ENCODE measurements at places on chromosomes 12 and 14. TPM values are rescaled to one million over a fixed set of nuclear protein-coding genes. Genes with fewer than 3 reads are reported as not detected.

SMIM41 gene
- not detected for total RNA-seq

PWP1 gene
- 53.0 TPM for total RNA-seq

E2F7 gene
- total RNA-seq: 12.3 TPM

MEG3 gene
- 41.4 TPM for total RNA-seq

FLVCR2 gene
- total RNA-seq: 0.68 TPM

GMPR2 gene
- 72.0 TPM for total RNA-seq

APOF gene
- total RNA-seq: not detected

PIANP gene
- not detected for total RNA-seq

PSMC1 gene
- total RNA-seq: 83.4 TPM

GPATCH2L gene
- 44.1 TPM for total RNA-seq

ZNF664 gene
- total RNA-seq: 87.5 TPM

DHRS4 gene
- 35.2 TPM for total RNA-seq

YARS2 gene
- total RNA-seq: 35.0 TPM

SERPINA5 gene
- not detected for total RNA-seq

TMEM233 gene
- total RNA-seq: not detected

WDR20 gene
- 18.5 TPM for total RNA-seq

PLCZ1 gene
- total RNA-seq: not detected

FGF23 gene
- total RNA-seq: not detected

VPS33A gene
- 19.1 TPM for total RNA-seq

STON2 gene
- 96.0 TPM for total RNA-seq

DPF3 gene
- total RNA-seq: 0.07 TPM

LRP1-AS gene
- not detected for total RNA-seq

OTOGL gene
- not detected for total RNA-seq

ADGRD1 gene
- not detected for total RNA-seq

KRT80 gene
- total RNA-seq: 80.0 TPM

NID2 gene
- total RNA-seq: 0.07 TPM

ACRBP gene
- 0.50 TPM for total RNA-seq

CCDC177 gene
- not detected for total RNA-seq

EFS gene
- total RNA-seq: 6.2 TPM

HSPB8 gene
- 2.7 TPM for total RNA-seq

EVL gene
- total RNA-seq: 5.8 TPM

EFCAB11 gene
- 1.7 TPM for total RNA-seq

HOXC12 gene
- total RNA-seq: not detected

KCNMB4 gene
- total RNA-seq: 0.68 TPM

ITGB7 gene
- 3.1 TPM for total RNA-seq

ATP2B1 gene
- total RNA-seq: 138 TPM

SRP54 gene
- total RNA-seq: 108 TPM

FIGNL2 gene
- not detected for total RNA-seq

KLHL33 gene
- not detected for total RNA-seq

RAD9B gene
- total RNA-seq: 0.57 TPM

All from nasal cavity respiratory epithelium epithelial cell of viscerocranial mucosa (primary cell).